A673 (cell line): ENCODE measurements at places on chromosomes 4 and X. TPM values are rescaled to one million over a fixed set of nuclear protein-coding genes. Genes with fewer than 3 reads are reported as not detected.
A peak's percentile ranks its signal among the peaks of the same experiment; 100 is the strongest.

DNA sequence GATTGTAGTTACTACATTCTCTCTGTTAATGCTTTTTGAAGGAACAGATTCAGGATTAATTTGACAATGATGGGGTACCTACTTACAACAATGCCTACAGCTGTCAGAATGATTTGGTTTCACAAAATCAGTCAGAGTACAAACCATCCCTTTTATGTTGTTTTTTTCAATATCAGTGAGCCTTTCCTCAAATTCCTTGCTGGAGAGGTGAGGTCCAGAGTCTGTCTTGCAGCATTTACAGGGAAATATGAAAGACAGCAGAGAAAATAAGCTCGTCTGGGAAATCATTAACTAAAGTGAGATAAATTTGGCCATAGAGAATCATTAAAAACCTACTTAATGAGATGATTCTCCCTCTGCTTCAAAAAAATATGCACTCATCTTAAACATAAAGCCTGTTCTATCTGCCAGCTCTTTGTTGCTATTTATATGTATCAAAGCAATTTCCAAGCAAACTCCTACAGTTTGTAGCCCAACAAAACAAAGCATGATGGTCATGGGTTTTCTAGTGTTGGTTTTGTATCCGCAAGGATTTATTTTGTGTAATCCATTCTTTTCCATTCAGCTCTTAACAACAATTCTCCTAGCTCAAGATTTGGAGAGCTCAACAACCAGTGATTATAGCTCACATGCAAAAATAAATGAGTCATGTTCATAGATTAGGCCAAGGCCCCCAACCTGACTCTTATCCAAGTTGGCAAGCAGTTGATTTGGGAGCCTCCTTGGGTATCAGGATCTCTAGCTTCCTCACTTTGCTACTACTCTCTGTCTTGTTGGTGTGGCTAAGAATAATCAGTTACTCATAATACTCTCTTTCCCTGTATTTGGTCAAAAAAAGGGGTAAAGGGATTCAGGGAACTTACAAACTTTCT lies 222.6 kb downstream of the ENOX2 start:
- H3K4me1 ChIP-seq, result no peaks in the 10 kb centered on the region
- H3K4me3 ChIP-seq, result no peak overlapping the region
- no peak for DNase-seq
- H3K27me3 ChIP-seq, result no peaks in the 10 kb centered on the region

GRCh38 chrX:38336538-38337240 lies 9.4 kb upstream of the RPGR start:
- H3K36me3 ChIP-seq, result no peaks in the 10 kb centered on the region
- H3K27me3 ChIP-seq, result peaks cover 9% of the 10 kb centered on the region
- H3K4me3 ChIP-seq, result no peak overlapping the region
- H3K27ac ChIP-seq, result no peak overlapping the region
- peaks cover 3% of the 10 kb centered on the region for H3K4me1 ChIP-seq

DNA sequence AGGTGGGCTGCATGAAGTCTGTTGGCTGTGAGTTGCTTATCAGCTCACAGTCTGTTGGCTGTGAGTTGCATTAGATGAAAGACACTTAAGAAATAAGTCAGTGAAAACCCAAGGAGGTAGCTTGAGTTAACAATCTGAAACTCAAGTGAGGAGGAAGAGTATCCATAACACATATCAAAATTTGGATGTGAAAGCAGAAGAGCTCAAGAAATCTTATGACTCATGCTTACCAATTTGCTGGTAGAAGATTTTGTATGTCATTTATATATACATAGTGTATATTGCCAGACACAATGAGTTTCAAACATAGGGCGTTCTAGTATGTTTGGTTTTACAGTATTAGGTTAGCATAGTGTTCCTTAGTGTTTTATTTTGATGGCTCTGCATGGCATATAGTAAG lies 107.4 kb downstream of the DDIT4L start:
- H3K4me1 ChIP-seq, result no peaks in the 10 kb centered on the region
- H3K27ac ChIP-seq, result no peak overlapping the region
- no peak for DNase-seq
- no peaks in the 10 kb centered on the region for H3K36me3 ChIP-seq
- no peak overlapping the region for H3K4me3 ChIP-seq
- no peaks in the 10 kb centered on the region for H3K27me3 ChIP-seq

GRCh38 chr4:153181700-153182099 lies 22.5 kb upstream of the TRIM2 start:
- no peak overlapping the region for H3K27ac ChIP-seq
- no peaks in the 10 kb centered on the region for H3K27me3 ChIP-seq
- no peak overlapping the region for H3K4me3 ChIP-seq
- H3K4me1 ChIP-seq, result no peaks in the 10 kb centered on the region
- no peaks in the 10 kb centered on the region for H3K36me3 ChIP-seq

- no peaks in the 10 kb centered on the region for H3K36me3 ChIP-seq
- H3K27ac ChIP-seq, result no peak overlapping the region
- H3K4me3 ChIP-seq, result no peak overlapping the region
- H3K27me3 ChIP-seq, result no peaks in the 10 kb centered on the region
These were observed 183.5 kb upstream of the GALNTL6 start for GRCh38 chr4:171629737-171630136.

EGF gene
- total RNA-seq, result 24.6 and 26.7 TPM in 2 replicates

VCX3B gene
- total RNA-seq, result 0.39 TPM in 1 of 2 replicates, not detected in the other

GRCh38 chr4:59612235-59612634 lies 1587.9 kb upstream of the ADGRL3 start:
- no peaks in the 10 kb centered on the region for H3K27me3 ChIP-seq
- DNase-seq, result no peak
- no peak overlapping the region for H3K4me3 ChIP-seq
- no peaks in the 10 kb centered on the region for H3K36me3 ChIP-seq
- H3K4me1 ChIP-seq, result no peaks in the 10 kb centered on the region

GRCh38 chr4:6633091-6633906 lies 7.2 kb upstream of the MRFAP1 start:
- DNase-seq, result peak; percentile 50
- no peaks in the 10 kb centered on the region for H3K27me3 ChIP-seq
- H3K27ac ChIP-seq, result peak overlapping the region; percentile 83
- H3K4me3 ChIP-seq, result no peak overlapping the region

DNA sequence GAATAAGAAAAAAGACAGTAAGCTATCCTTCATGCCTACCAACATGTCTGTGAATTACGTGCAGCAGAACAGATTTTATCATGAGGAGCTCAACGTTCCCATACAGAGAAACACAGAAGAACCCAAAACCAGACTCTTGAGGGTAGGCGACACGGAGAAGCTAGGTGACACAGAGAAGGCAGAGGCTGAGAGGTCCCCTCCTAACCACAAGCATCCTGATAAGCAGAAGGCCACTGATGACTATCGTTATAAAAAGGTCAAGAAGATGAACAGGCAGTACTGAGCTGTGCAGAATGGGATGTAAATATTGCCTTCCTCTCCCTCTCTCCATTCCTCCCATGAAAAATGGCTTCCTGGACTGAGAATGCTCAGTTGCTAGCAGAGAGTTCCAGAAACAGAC lies 350.2 kb upstream of the BOD1L1 start:
- H3K27ac ChIP-seq, result no peak overlapping the region
- H3K27me3 ChIP-seq, result no peaks in the 10 kb centered on the region
- DNase-seq, result no peak
- no peak overlapping the region for H3K4me3 ChIP-seq

- peaks cover 13% of the 10 kb centered on the region for H3K4me1 ChIP-seq
- H3K27me3 ChIP-seq, result no peaks in the 10 kb centered on the region
- H3K36me3 ChIP-seq, result no peaks in the 10 kb centered on the region
- H3K27ac ChIP-seq, result no peak overlapping the region
These were observed 7.3 kb downstream of the MAEA start for GRCh38 chr4:1297023-1297395.

DNA sequence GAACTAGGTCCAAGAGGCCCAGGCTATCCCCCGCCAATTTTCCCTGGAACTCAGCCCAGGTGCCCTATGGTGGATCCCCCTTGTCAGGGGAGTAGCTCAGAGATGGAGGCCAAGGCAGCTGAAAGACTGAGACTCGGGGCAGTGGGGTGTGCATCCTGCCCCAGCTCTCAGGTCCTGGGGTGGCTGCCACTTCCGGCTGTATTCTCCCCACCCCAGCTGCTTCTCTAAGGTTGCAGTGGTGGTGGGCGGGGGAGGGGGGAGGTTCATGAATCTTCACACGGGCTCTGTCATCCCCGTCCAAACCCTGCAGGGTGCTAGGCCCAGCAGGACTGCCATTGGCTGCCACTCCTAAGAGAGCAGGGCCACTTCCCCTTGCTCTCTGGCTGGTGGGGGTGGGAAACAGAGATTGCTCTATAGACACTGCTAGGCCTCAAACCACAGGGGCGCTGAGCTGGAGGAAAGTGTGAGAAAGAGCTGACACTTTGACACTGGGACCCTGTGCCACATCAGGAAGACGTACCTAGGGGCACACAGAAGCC lies 1.5 kb downstream of the SASH3 start:
- no peak for DNase-seq
- no peaks in the 10 kb centered on the region for H3K4me1 ChIP-seq
- no peak overlapping the region for H3K27ac ChIP-seq
- H3K36me3 ChIP-seq, result no peaks in the 10 kb centered on the region
- no peak overlapping the region for H3K4me3 ChIP-seq

GRID2 gene
- total RNA-seq, result not detected in 2 replicates

DNA sequence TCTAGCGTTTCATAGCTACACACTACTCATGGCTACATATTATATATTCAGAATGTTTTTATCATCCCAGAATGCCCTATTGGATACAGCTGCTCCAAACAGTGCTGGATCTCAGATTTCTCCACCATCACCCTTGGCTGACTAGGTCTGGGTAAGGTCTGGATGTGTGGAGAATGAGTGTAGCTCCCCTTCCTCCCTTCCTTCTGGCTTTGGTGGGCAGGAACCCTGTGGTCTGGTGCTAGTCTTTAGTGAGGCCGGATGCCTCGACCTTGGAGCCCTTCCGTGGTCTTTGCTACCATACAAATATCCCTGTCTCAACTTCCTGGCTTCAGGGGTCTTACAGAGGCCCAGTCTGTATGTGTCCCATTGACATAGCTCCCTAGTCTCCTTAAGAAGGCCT lies 52.1 kb upstream of the KDR start:
- no peaks in the 10 kb centered on the region for H3K36me3 ChIP-seq
- no peak overlapping the region for H3K4me3 ChIP-seq
- H3K27me3 ChIP-seq, result no peaks in the 10 kb centered on the region
- H3K27ac ChIP-seq, result no peak overlapping the region
- no peak for DNase-seq
- peaks cover 7% of the 10 kb centered on the region for H3K4me1 ChIP-seq
